Inflammatory macrophage treated with lipopolysaccharide for 1 hour (primary cell): ENCODE measurements at places on chromosomes 12 and 14.
A peak's percentile ranks its signal among the peaks of the same experiment; 100 is the strongest.

DNA sequence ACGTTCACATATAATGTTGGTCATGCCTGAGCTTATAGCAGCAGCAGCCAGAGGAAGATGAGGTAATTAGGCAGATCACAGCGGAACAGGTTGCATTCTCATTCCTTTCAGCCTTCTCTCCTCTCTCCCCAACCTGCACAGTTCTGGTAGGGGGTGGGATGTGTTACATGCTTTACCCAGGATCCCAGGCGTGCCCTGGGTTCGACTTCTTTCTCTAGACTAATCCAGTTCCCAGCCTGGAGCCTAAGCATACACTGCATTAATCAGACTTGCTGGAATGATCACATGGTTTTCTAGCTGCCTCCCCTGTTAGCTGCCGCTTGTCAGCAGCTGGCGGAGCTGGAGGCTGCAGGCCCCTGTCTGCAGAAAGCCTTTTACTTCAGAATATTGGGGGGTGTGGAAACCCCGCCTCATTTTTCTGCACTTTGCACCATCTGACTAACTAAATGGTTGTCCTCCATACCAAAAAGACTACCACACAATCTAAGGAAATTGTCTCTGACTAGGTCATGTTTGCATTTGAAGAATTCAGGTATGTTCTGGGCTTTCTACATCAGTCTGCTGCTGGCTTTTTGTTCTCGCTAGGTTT lies 46.0 kb upstream of the EVL start:
- DNase-seq, result no peak

DNA sequence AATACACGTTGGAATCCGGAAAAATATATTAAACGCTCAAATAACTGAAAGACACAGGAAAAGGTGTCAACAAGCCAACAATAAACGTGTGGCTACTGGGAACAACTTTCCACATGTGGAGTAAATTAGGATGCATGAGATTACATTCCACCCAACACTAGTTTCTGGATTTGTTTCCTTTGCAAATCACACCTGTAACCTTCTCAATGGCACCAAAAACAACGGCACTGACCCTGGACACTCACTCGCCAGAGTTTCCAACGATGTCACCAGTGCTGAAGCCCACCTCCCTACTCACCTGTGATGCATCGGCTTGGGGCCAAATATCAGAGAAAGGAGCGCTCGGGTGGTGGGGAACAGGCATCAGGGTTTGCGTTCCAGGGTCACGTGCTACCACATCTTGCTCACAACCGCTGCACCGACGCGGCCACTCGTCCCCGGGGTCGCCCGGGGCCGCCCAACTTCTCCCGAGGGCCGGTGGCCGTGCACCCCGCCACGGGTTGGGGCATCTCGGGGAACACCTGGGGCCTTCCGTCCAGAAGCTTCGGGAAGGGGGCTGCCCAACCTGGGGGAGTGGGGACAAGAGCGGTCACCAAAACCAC lies 629 bp downstream of the PRDM4 start:
- no peak for DNase-seq

DNA sequence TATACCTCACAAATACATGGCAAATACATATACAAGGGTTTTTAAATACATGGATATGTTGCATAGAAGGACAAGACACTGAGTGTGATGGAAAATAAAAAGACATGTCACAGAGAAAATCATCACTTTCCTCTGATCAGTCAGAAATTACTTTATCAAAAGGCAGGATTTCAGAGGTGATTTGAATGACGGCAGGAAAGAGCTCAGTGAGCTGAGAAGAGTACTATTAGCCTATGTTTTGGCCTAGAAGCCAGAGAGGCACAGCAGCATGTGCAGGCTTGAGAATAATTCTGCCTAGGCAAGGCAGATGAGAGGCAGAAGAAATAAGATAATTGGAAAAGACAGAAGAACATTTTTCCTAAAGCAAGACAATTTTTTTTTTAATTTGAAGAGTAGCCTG lies 94.9 kb downstream of the BCAT1 start:
- DNase-seq, result no peak

DNA sequence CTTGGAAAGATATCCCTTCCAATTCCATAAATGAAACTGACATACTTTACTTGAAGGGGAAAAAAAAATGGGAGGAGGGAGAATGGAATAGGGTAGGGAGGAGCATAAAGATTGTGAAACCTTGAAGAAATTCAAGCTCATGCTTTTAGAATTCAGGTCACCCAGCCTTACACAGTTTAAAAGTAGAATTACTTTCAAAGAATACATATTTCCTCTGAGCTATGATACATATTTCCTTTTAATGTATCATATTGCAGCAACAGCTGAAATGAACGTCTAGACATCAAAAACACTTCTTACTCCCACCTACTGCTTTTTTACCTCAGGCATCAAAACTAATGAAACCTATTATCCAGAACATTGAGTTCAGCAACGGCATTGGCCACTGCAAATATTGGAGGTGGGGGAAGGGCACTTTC lies 156.0 kb downstream of the MED13L start:
- no peak for DNase-seq

DNA sequence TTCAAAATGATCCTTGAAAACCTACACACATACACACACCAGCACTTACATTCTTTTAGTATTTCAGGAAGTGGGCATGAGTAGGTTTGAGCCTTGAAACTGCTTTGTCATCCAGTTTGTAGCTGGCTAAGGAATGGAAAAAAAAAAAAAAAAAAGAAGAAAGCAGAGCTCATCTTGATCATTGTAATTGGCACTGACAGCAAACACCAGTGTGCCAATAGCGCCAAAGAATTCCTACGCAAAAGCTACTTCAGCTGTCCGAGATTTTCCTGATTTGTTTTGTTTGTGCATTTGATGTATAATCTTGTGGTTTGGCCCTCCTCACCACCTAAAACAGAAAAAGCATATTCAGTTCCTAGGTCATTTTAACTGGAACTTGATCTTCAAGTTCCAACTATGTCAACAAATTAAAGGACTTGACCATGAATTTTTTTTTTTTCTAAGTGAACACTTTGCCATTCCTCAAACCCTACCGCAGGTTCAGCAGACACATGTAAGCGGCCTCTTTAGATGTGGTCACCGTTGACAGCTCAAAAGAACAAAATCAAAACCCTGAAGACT lies 57.3 kb downstream of the FLRT2 start:
- DNase-seq, result peak; percentile 51

- no peak for DNase-seq
These were observed 123.0 kb downstream of the ARID2 start for GRCh38 chr12:45852508-45852907.

DNA sequence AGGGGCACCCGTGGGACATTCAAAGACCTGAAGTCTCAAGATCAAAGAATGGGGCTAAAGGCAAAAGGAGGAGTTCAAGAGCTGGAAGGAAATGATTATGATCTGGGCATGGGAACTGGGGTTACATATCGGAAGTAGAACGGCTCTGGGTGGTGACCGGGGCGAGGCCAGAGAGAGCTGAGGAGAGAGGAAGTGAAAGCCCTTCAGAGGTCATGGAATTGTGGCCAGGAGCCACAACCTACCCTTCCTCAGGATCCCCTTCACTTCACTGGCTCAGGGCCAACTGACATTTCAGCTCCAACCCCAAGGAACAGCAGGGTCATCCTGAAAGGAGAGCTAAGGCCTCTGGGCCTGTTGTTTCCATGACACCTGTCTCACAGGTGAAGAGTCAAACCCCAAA lies 57.8 kb downstream of the GALNT16 start:
- peak; percentile 59 for DNase-seq

GRCh38 chr12:100652488-100652887 lies 79.0 kb downstream of the GAS2L3 start:
- no peak for DNase-seq

DNA sequence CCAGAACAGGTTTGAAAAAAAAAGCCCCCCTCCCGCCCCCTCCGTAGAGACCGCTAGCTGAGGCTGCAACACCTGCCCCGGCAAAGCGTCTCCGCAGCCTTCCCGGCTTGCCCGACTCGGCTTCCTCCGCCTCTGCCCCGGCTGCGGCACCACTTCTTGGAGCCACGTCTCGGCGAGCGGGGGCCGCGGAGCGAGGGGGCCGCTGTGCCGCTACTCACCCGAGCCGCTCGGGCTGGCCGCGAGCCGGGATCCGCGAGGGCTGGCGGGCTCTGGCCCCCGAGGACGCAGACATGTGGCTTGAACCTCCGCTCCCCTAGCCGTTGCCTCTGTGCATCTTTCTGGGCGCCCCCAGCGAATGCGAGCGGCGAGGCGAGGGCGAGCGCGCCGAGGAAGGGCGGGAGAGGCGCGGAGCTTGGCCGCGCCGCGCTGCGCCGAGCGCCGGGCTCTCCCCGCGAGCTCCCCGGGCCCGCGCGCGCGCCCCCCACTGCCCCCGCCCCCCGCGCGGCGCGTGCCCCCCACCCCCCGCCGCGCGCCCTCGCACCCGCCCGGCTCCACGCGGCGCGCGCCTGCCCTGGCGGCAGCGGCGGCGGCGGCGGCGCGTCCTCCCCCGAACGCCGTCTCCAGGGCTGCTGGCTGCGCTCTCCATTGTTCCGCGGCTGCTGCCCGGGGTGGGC lies 249.5 kb downstream of the APAF1 start:
- no peak for DNase-seq

DNA sequence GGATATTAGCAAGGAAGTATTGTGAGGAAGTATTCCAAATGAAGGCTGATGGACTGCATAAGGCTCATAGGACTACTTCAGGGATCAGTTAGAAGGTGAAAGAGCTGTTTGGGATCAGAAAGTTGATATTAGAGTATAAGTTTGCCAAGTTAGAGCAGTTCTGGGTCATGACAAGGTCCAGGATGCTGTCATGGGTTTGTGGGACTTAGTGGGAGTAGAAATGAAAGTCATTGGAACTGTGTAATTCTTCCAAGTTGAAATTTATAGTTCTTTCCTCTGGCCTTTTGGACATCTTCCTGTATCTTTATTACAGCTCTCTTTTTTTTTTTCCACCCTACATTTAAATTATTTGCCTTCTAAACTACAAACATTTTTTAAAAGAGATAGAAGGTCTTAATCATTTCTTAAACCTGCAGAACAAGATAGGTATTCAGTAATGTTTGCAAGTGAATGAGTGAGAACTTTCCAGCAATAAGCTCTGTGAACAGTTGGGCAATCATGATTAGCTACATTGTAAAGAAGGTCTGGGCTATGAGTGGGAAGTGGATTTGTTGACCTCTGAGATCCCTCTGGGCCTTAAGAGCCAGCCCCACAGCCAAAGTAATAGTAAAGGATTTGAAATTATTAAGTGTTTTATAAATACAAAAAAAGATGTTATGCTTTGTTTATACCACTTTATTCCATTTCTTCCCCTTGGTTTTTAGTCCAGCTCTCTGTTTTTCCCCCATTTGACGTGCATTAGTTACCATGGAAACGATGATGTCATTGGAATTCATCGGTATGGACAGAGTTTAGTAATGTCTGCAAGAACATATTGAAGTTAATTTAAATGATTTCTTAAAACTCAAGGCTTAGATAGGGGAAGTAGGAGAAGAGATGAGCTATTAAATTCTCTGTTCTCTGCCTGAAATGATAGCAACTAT lies 247.9 kb upstream of the ARHGAP5 start:
- peak; percentile 1 for DNase-seq
